ENCODE measurements at places on chromosomes 1 and 21. TPM values are rescaled to one million over a fixed set of nuclear protein-coding genes. Genes with fewer than 3 reads are reported as not detected.

The ST6GALNAC5 gene
- not detected for total RNA-seq

The MATN1 gene
- not detected for total RNA-seq

DNA sequence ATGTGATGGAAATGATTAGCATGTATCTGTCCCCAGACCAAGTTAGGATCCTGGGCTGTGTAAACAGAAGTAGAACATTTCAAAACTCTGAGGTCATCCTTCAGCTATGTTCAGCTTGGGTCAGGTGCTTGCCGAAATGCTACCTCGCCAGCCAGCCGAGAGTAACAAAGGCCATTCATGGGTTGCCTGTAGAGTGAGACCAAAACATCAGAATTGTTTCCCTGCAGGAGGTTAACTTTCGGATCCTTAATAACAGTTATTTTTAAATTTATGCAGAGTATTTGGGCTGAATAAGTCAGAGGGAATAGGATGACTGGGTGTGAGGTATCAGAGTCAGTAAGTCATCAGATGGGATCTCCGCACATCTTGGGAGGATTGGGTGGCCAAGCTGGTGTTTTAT is 35.6 kb downstream of the SMYD2 start:
- no peak for DNase-seq

The LORICRIN gene
- not detected for total RNA-seq
